ENCODE measurements at places on chromosomes 6 and 20.

- DNase-seq: no peak
Measured at GRCh38 chr6:96923400-96923799, 1.1 kb upstream of the KLHL32 start.

GRCh38 chr6:129865013-129865412 lies 3.9 kb upstream of the TMEM244 start:
- no peak for DNase-seq

DNA sequence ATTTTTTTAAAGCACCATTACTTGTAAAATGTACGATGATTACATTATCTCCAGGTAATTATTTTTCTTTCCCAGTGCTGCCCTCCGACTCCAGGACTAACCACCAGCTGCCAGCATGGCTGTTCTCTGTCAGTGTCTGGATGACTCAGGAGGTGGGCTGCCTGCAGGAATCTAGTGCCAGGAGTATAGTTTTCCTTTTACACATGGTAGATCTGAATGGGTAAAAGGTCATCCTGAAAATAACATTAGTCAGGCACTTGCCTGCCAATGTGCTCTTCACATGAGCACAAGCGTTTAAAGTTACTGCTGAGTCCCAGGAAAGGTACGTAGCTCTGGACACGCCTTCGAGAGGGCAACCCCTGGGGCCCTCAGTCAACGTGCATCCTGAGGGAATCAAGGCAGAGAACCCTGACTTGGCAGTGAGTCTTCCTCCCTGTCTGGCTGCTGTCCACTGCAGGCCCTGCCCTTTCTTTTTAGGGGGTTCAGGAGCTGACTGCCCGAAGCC lies 2.4 kb downstream of the DYNLT1 start:
- no peak for DNase-seq

DNA sequence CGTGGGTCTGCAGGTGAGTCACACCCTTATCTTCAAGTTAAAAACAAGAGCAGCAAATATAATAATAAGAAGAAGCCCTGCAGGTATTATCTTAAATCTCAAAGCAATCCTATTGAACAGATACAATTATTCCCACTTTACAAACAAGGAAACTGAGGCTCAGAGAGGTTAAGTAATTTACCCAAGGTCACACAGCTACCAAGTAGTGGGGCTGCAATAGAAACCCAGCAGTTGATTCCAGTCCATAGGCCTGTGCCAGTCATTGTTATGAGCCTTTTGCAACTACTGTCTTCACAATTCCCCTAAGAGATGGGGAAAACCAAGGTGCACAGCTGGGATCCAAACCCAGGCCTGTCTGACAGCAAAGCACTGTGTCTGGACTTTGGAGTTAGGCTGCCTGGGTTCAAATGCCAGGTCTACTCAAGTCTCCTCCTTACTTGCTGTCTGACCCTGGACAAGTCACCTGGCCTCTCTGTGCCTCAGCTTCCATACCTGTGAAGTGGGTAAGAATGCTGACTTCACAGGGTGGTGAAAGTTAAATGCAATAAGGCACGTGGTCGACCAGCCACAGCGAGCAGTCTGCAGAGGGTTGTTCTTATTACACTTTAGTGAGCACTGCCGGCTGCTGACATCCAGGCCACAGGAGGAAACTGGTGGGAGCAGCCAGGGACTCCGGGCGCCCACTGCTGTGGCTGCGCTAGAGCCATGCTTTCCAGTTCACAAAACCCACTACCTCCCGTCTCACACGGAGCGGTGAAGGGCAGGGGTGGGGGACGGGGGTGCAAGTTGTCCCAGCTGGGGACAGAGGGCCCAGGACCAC lies 6.1 kb downstream of the MYL9 start:
- DNase-seq: no peak

DNA sequence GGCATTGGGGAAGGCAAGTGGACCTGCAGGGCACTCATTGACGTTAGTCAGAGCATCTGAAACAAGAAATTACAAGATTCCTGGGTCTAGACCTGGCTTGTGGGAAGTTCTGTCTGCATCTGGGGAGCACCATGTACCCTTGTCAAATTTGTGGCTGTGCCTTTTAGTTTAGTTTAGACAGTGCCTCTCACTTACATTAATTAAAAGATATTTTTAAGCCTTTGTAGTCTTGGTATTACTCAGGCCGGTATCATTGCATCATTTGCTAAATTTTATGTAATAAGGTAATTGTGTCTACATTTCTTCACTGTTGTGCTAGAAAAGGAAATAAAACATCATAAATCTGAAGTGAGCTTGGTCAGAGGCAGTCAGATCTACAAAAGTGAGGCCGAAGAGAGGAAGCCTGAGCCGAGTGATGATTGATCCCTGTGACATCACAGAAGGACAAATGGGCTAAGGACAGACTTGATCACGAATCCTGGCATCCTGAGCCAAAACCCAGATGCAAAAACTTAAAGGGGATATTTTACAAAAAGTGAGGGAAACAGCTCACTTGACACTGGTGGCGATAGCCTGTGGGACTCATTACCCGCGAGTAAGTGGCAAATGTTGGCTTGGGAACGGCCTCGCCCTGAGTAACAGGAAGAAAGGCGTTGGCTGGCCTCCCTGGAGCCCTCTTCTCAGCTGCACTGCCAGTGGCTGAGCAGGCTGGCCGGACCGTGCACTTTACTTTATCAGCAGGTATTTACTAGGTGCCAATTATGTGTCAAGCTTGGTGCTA lies 106.5 kb downstream of the TCP11 start:
- DNase-seq: peak; percentile 19

DNA sequence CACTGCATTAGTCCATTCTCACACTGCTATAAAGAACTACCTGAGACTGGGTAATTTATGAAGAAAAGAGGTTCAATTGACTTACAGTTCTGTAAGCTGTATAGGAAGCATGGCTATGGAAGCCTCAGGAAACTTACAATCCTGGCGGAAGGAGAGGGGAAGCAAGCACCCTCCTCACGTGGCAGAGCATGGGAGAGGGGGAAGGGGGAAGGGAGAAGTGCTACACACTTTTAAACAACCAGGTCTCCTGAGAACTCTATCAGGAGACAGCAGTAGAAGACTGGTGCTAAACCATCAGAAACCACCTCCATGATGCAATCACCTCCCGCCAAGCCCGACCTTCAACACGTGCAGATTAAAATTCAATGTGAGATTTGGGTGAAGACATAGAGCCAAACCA lies 494.0 kb downstream of the GRIK2 start:
- DNase-seq: no peak

DNA sequence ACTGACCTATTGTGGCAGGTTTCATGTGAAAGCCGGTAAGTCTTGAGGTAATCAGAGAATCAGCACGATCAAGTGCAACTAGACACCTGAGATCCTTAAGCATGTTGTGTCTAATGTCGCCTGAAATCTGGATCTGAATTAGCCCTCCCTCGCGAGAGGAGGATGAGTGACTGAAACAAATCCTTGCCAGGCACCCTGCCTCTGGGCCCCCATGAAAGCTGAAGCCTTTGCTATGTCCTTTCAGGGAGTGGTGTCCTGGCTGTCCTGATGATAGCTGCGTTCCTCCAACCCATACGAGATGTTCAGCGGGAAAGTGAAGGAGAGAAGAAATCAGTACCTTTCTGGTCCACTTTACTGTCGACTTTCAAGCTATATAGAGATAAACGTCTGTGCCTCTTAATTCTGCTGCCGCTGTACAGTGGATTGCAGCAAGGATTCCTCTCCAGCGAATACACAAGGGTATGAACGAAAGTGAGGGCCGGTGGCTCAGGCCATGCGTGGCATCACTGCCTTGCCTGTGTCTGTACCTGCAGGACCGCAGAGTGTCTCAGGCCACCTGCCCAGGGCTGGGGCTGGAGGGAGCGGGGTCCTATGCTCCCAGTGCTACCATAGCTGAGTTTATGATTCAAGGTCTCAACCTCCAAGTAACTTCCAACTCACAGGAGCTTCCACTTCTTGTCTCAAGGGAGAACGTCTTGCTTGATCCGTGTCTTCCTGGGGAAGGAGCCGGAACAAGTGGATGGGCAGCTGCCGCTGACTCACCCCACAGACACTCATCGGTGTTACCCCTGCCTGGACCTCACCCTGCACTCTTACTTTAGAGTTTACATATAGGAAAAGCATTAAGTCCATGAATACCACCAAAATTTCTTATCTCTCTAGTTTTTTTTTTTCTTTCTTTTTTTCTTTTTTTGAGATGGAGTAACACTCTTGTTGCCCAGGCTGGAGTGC lies 12.8 kb downstream of the UNC93A start:
- DNase-seq: no peak

DNA sequence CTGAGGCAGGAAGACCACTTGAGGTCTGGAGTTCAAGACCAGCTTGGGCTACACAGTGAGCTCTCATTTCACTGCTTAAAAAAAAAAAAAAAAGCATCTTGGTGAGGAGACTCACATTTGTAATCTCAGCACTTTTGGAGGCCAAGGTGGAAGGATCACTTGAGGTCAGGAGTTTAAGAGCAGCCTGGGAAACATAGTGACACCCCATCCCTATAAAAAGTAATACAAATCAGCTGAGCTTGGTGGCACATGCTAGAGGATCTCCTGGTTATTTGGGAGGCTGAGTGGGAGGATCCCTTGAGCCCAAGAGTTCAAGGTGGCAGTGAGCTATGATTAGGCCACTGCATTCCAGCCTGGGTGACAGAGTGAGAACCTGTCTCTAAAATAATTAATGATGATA lies 29.4 kb upstream of the SYNCRIP start:
- no peak for DNase-seq

DNA sequence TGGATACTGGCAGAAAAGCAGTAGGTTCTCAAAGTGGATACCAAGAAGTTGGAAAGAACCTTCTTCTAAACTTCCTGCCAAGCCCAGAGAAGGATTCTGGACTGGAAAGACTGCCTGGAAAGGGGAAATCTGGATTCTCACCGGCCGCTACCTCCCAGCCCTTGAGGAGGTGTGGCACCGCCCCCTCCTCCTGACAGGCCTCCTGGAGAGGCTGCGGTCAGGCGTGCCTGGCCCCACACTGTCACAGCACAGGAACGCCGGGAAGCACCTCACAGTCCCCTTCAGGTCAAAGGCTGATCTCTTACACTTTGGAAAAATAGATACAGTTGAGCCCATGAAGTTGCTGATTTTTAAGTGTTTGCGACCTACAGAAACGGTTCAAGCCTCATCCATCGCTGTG lies 16.3 kb upstream of the PDE10A start:
- no peak for DNase-seq

GRCh38 chr20:5072756-5073659 lies 46.8 kb downstream of the PCNA start:
- DNase-seq: peak; percentile 80

- no peak for DNase-seq
Measured at GRCh38 chr6:101706576-101706975, 313.1 kb downstream of the GRIK2 start.

DNA sequence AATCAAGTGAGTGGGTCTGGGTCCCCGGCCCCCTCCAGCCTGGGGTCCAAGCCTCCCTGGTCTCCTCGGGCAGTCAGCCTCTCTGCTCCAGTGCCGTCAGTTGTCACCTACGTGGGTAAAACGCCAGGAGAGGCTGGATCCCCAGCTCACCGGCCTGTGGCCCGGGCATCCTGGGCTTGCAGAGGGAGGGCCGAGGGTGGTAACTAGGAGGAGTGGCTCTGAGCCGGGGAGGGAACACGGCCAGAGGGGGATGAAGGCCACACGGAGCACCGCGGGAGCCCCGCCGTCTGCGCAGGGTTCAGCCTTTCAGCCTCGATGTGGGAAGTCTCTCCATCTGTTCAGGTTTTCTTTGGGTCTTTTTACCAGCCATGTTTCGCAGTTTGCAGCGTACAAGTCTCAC lies 29.5 kb upstream of the BHLHE23 start:
- no peak for DNase-seq

- DNase-seq: no peak
Measured at GRCh38 chr6:154740658-154741057, 7.4 kb downstream of the SCAF8 start.

DNA sequence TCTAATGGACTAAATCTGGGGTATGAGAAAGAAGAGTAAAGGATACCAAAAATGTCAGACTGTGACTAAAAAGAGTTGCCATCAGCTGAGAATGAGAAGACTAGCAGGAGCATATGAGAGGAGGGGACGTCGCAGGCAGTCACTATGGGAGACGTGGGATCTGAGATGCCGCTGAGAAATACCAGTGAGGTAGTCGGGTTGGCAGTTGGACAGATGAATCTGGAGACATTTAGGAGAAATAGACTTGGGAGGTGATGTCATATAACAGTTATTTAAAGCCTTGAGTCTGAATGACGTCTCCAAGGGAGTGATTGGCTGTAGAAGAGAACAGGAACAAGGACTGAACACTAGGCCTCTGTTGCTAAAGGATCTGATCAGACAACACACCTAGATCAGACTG lies 51.5 kb upstream of the TRIM26 start:
- DNase-seq: no peak

DNA sequence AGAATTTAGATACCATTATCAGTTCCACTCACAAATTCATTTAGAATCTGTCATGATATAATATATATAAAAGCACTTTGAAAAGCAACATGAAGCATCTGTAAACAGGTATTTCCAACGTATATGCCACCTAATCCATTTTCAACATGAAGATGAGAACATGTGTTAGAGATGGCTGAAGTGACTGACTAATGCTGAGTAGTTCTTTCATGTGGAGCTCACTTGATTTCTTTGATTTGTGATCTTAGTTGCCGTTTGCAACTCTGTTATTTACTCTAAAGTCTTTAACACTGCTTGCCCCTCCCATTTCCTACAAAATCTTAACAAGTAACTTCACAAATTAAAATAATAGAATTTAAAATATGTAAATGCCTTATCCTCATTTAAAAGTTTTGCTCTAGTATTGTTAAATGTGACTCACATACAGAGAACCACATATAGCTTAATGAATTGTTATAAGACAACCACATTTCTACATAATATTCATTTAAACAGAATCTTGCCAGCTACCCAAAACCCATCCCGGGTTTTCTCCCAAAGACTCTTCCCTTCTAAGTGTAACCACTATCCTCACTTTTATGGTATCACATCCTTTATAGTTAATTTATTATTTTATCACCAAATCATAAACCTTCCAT lies 78.3 kb downstream of the ME1 start:
- no peak for DNase-seq

DNA sequence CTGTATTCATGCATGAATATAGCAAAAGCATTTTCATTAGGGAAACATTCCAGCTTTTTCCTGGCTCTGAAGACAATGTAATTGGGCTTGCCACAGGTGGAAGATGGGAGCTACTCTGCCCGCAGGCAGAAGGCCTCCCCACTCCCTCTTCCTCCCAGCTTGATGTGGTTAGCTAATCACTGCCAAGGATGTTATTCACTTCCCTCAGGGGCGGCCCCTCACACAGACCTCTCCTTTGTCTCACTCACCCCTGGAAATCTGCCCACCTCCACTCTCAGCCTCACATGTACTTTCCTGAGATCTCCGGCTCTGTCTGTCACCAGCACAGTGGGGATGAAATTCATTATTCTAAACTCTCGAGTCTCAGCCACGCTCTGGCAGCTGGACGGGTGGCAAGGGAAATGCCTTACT lies 100.7 kb downstream of the ANKRD60 start:
- DNase-seq: peak; percentile 58

All from left hindlimb (tissue), 1 donor.